ENCODE measurements at places on chromosomes 5 and 9. TPM values are rescaled to one million over a fixed set of nuclear protein-coding genes. Genes with fewer than 3 reads are reported as not detected.
A peak's percentile ranks its signal among the peaks of the same experiment; 100 is the strongest.

- DNase-seq: no peak
Measured at GRCh38 chr9:135787317-135787716, 85.3 kb downstream of the KCNT1 start.

- DNase-seq: no peak
Measured at GRCh38 chr9:37935096-37935495, 31.2 kb upstream of the SLC25A51 start.

Gene IER5L
- total RNA-seq: 6.5 TPM

DNA sequence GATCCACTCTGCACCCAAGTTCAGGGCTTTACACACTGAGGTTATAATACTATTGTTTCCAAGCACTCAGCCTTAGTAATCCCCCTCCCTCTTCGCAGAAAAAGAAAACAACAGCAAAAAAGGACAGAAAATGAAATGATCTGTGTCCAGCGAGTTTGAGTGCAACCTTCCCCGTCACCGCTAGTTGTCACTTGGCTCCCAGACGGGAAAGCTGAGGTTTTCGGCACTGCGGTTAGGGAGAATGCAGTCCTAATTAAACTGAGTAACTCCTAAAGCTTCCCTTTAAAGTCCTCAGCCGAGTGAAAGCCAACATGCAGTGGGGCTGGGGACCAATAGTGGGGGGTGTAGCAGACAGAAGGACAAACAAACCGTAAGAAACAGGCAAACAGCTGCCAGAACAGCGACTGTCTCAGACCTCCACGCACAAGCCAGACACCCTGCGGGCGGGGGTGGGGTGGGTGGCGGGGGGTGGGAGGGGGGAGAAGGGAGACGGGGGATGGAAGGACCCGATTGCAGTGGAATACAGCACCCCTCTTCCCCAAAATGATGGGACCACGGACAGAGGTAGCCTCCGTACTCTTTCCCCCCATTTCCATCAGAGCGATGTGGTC, 680 bp downstream of the GLRA1 start:
- no peak for DNase-seq

DNA sequence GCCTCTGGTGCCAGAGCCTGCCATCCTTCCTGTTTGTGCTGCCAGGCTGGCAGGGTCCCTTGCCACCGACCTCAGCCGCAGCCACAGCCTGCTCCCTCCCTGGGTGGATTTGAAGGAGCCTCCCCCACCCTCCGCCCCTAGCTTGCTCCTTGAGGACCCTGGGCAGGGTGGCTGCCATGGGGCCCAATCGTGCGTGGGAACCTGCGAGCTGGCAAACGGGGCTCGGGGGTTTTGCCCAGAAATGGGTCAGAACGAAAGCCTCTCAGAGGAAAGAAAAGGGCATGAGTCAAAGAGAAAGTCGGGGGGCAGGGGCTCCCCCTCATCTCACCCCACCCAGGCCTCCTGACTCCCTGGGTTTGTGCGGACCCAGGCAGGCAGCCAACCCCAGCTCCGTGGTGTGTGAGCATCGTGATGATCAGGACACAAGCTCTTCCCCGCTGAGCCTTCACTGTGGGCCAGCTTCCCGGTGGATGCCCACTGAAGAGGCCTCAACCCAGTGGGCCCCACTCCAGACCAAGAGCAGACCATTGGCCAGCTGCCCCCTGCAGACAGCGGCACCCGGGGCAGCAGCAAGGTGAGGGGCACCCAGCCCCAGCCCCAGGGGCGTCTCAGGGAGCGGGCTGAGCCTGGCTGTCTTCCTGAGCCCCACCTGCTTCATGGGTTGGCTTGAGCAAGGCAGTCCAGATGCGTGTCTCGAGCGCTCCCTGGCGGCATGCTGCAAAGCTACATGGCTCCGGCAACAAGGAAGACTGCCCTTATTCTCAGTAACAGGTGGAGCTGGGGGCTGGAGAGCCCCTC, 3.0 kb upstream of the FUT7 start:
- DNase-seq: peak; percentile 85

DNA sequence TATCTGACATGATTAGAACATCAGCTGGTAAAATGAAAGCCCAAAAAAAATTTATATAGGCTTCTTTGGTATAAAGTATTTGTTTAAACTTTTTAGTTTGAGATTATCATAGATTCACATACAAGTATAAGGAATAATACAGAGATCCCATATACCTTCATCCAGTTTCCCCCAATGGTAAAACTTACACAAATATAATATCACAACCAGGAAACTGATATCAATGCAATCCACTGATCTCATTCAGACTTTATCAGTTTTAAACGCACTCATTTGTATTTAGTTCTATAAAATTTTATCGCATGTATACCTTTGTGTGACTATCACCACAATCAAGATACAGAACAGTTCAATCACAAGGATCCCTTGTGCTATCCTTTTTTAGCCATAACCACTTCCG, 3.8 kb downstream of the FAM114A2 start:
- no peak for DNase-seq

GRCh38 chr5:66877843-66878242, 281.6 kb downstream of the MAST4 start:
- no peak for DNase-seq

DNA sequence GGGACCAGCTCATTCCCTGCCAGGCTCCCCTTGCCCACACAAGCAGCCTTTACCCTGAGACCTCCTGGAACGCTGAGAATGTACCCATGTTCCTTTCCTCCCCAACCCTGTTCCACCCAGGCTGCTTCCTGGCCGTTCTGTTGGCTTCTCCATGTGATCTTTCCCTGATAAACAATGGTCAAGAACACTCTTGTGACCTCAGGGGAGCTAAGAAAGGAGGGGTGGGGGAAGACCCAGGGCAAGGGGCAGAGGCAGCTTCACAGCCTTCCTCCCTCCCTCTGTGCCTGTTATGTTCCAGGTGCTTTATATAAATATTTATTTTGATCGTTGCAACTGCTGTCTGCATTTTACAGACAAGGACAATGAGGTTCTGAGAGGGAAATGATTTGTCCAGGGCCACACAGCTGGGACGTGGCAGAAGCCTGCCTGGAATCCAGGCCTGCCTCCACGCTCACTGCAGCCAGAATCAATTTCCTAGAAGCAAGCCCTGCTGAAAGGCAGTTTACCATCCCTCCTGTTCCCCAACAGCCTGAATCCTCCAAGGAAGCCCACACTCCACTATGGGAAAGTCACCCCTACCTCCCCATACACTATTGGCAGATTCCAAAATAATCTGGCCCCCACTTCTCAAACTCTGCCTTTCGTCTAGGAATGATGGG, 3.9 kb downstream of the SHROOM1 start:
- DNase-seq: no peak

DNA sequence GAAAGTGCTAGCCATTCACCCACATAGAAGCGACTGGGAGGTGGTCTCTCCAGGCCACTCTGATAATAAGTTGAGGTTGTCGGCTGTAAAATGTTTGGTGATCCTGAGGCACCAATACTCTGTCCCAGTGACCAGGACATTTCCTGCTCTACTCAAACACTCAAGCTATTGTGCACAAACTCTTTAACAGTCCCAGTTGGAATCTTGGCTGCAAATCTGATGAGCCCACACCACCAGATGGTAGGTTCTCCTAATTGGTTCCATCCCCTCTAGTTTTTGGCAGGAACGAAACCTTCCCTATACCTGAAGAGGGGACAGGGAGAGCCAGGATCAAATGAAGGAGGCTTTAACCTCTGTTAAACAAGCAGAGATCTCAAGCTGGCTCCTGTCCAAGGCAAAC, 14.3 kb downstream of the GRIA1 start:
- no peak for DNase-seq

GRCh38 chr9:14139287-14139686, 174.7 kb downstream of the NFIB start:
- no peak for DNase-seq

Gene PCDHGA11
- total RNA-seq: 5.8 TPM

GRCh38 chr5:159263569-159263905, 447 bp downstream of the UBLCP1 start:
- DNase-seq: no peak

GRCh38 chr9:89379508-89380115, 61.3 kb downstream of the SECISBP2 start:
- DNase-seq: no peak

Gene ADAMTS6
- 1.1 TPM for total RNA-seq

Gene PPP2R2B
- 1.9 TPM for total RNA-seq

GRCh38 chr5:5335700-5336264, 86.7 kb upstream of the ICE1 start:
- no peak for DNase-seq
